ENCODE measurements at places on chromosomes 11 and 22. TPM values are rescaled to one million over a fixed set of nuclear protein-coding genes. Genes with fewer than 3 reads are reported as not detected.

RAB36 gene
- polyA plus RNA-seq, result 10.3 TPM

CYP2D6 gene
- polyA plus RNA-seq, result 3.1 TPM

GLYATL2 gene
- 1.1 TPM for polyA plus RNA-seq

PUS3 gene
- polyA plus RNA-seq, result 17.3 TPM

MYOD1 gene
- polyA plus RNA-seq, result not detected

CCND1 gene
- 158 TPM for polyA plus RNA-seq

DNA sequence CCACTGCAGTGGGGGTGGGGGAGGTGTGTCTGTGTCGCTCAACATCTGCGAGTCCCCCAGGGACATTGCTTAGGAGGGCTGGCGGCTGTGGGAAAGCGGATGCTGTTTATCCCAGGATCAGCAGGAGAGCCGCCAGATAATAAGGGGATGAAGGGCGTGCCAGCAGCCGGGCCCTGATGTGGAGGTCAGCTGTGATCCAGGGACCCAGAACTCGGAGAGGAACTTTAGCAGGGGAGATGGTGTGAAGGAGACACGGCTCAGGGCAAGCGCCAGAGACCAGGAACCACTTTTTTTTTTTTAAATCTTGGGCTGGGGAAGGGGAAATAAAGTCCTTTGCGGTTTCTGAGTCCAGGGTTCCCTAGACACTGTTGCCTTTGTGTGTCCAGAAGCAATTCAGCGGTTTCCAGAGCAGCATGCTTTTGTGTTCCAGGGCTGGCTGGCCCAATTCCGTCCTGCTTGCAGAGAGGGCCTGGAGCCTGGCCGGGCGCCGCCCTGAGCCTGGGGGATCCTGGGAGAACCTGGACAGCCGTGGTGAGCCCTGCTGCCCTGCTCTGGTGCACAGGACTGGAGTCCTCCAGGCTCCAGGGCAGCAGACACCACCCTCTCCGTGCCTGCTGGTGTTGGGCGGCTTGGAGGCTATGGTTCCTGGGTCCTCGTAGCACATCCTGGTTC is at the start of gene GRAMD4:
Gene GRAMD4, plus strand, starts transcription at position 557 of the 672 bp plus-strand sequence. CDS start 6,414 bp downstream, outside the sequence.
- DNase-seq, result no peak

GRCh38 chr22:41344189-41344788 is 37.5 kb upstream of the TEF start:
- DNase-seq, result no peak

- DNase-seq, result no peak
Observed at GRCh38 chr22:35749808-35750207, 32.1 kb downstream of the APOL5 start.

- no peak for DNase-seq
Observed at GRCh38 chr11:34268906-34269430, 88.8 kb downstream of the ABTB2 start.

GRCh38 chr22:40024201-40025061 is 29.7 kb downstream of the FAM83F start:
- DNase-seq, result no peak

GRCh38 chr22:28402060-28402459 is 277.6 kb downstream of the TTC28 start:
- DNase-seq, result no peak

DNA sequence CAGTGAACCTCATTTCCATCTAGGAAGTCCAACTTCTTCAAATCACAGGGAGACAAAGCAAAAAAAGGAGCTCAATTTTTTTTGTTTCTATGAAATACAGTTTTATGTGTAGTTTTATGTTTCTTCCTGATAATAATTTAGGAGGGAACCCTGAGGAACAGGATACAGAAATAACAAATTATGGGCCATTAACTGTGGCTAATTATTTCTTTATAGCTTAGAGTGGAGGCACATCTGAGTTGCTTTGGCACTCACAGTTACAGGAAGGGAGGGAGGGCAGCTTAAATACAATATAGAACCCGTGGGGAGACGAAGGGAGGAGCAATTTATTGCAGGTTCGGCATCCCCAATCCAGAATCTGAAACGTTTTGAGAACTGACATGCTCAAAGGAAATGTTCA is 37.1 kb upstream of the HORMAD2 start:
- DNase-seq, result no peak

- DNase-seq, result no peak
Observed at GRCh38 chr11:57179681-57180080, 2.1 kb upstream of the LRRC55 start.

DNA sequence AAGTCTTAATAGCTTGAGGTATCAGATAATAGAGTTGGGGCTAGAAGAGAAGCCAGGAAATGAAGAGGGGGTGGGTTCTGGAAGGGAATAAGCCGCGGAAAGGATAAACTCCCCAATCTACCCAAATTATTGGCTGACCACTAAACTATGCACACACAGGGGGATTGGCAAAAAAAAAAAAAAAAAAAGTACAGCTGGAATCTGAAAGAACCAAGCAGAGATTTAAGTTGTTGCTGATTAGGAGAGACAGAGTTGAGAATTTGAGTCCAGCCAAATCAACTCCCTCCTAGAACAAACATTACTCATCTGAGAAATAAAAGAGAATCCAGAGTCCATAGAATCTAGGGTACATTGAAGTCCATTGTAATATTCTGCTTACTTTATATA is 134.9 kb downstream of the CCDC81 start:
- DNase-seq, result no peak

DNA sequence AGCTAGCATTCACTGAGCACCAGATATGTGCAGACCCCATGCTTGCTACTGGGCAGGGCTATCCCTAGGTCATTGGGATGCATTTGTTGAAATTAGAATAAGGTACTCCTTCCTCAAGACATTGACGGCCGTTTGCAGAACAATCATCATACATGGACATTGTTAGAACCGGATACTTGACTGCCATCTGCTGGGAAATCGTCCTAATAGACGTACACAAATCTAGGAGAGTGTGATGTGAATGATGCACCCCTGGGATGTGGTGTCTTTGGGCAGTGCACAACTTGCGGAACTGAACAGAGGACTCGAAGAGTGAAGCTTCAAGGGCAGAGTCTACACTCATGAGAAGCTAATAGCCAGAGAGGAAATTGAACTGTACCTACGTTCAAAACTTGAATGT is 35.9 kb downstream of the MYO18B start:
- DNase-seq, result peak; percentile 21

DNA sequence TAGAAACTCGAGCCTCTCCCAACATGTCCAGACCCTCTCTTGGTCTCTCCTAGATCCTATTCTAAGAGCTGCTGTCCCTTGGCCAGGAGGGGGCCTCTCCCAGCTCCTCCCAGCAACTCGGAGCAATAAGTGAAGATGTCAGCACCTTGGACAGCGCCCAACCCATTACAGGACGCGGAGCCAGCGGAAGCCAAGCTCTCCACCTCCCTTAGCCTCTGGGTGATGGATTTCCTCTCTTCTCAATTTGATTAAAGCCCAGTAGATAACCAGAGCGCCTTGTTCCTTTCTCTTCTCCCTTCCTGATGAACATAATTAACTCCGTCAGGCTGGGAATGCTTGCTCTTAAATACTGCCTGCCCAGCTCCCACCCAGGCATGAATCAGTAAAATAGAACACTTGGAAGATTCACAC is 26.2 kb upstream of the TPBGL start:
- peak; percentile 58 for DNase-seq

DNA sequence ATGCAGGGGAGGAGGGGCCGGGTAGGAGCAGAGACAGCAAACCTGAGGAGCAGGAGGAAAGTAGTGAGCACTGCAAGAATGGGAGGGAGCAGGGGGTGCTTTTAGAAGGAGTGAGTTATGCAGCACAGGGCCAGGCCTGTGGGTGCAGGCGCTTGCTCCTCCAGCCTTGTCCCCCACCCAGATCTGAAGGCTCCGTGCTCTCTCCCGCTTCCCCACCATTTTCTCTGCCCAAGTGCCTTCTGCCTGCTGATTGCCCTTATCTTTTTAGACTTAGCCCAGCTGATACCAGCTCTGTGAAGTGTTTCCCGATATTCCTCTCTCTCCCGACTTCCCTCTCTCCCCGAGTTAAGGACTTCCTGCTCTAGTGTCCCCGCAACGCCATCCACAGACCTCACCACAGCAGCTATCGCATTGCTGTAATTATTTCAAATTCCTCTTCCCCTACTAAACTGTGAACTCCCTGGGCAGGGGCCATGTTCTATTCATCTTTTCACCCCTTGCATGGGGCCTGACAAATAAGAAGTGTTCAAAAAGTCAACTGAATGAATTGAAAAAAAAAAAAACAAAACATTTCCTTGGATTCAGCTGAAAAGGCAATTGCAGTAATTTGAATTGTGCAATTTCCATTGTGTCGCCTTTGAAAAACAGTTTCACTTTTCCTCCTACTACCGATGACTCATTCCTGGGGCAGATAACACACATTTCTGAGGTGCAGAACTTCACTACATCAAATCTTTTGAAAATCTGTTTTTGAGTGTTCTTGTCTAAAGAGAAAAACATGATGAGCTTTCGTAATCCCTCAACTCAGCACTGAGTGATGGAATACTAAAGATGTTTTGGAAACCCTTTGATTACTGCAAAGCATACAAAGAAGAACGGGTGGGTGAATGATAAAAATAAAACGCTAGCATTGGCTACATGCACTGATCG is 69.7 kb upstream of the BMAL1 start:
- DNase-seq, result peak; percentile 64

All from right lung (tissue), 10 donors.